Dermis blood vessel endothelial cell (primary cell): ENCODE measurements at places on chromosomes 1 and 21. TPM values are rescaled to one million over a fixed set of nuclear protein-coding genes. Genes with fewer than 3 reads are reported as not detected.

The THEMIS2 gene
- 21.8 and 27.9 TPM in 2 replicates for total RNA-seq

The TEKT2 gene
- total RNA-seq: 0.14 and 0.68 TPM in 2 replicates

The PIP5K1A gene
- total RNA-seq: 44.4 and 57.6 TPM in 2 replicates

The TBX15 gene
- total RNA-seq: not detected in 2 replicates

The SPRR3 gene
- total RNA-seq: not detected in 2 replicates

The PRAMEF8 gene
- total RNA-seq: not detected in 2 replicates

The PPIAL4G gene
- not detected in 2 replicates for total RNA-seq

The LCE1E gene
- total RNA-seq: not detected in 2 replicates

The RBM15 gene
- total RNA-seq: 43.1 and 43.3 TPM in 2 replicates

The TAF1A gene
- 5.3 and 6.5 TPM in 2 replicates for total RNA-seq

The COL9A2 gene
- 0.60 and 1.2 TPM in 2 replicates for total RNA-seq

The USH2A gene
- total RNA-seq: not detected in 2 replicates

The LRRN2 gene
- total RNA-seq: 0.05 and 0.17 TPM in 2 replicates

The AMY1C gene
- not detected in 2 replicates for total RNA-seq

The TNNI3K gene
- not detected in 2 replicates for total RNA-seq

The CELA2B gene
- not detected in 2 replicates for total RNA-seq

The OBSCN gene
- total RNA-seq: 4.4 and 9.5 TPM in 2 replicates

The OR2T29 gene
- total RNA-seq: not detected in 2 replicates

The ABCG1 gene
- 81.6 and 111 TPM in 2 replicates for total RNA-seq

The PDZK1 gene
- 0.33 and 0.34 TPM in 2 replicates for total RNA-seq

The KIRREL1 gene
- total RNA-seq: 28.2 and 35.4 TPM in 2 replicates

The RPTN gene
- not detected in 2 replicates for total RNA-seq

The RIMS3 gene
- 0.28 and 0.34 TPM in 2 replicates for total RNA-seq

The ANXA9 gene
- total RNA-seq: not detected in 2 replicates

The PSRC1 gene
- 1.0 and 8.4 TPM in 2 replicates for total RNA-seq

The GJA5 gene
- total RNA-seq: under 0.01 and 0.33 TPM in 2 replicates

The STUM gene
- total RNA-seq: 0.19 and 0.34 TPM in 2 replicates

The DCST1 gene
- total RNA-seq: not detected in 2 replicates

The CBR3 gene
- 5.8 and 6.8 TPM in 2 replicates for total RNA-seq

The SEC22B gene
- 22.1 and 22.4 TPM in 2 replicates for total RNA-seq

The KIF21B gene
- total RNA-seq: 2.2 and 4.4 TPM in 2 replicates

The CCDC185 gene
- total RNA-seq: 0.17 TPM in 1 of 2 replicates, not detected in the other

The HUNK gene
- under 0.01 and 0.05 TPM in 2 replicates for total RNA-seq

The FCRL6 gene
- total RNA-seq: not detected in 2 replicates

The CHRM3 gene
- total RNA-seq: 1.4 and 2.6 TPM in 2 replicates

The ZYG11A gene
- 0.17 and 1.2 TPM in 2 replicates for total RNA-seq

The BRDT gene
- total RNA-seq: not detected in 2 replicates

The HSPA6 gene
- total RNA-seq: 0.17 and 0.42 TPM in 2 replicates

The KPRP gene
- not detected in 2 replicates for total RNA-seq

The FCGR3B gene
- total RNA-seq: not detected in 2 replicates

The ERRFI1 gene
- 32.4 and 50.5 TPM in 2 replicates for total RNA-seq

The TGFB2 gene
- total RNA-seq: 36.2 and 38.6 TPM in 2 replicates

The RIPPLY3 gene
- under 0.01 TPM in 1 of 2 replicates, not detected in the other for total RNA-seq

The YRDC gene
- 21.0 and 26.0 TPM in 2 replicates for total RNA-seq

The TSSK3 gene
- total RNA-seq: 0.14 TPM in 1 of 2 replicates, not detected in the other

The FCAMR gene
- not detected in 2 replicates for total RNA-seq

The NTNG1 gene
- total RNA-seq: under 0.01 and 0.05 TPM in 2 replicates

The S100B gene
- total RNA-seq: not detected in 2 replicates

The WDR64 gene
- 0.17 TPM in 1 of 2 replicates, not detected in the other for total RNA-seq

The RPE65 gene
- total RNA-seq: not detected in 2 replicates

The WNT4 gene
- under 0.01 and 0.14 TPM in 2 replicates for total RNA-seq

The S100A10 gene
- total RNA-seq: 148 and 239 TPM in 2 replicates

The PTPN22 gene
- total RNA-seq: not detected in 2 replicates

The TINAGL1 gene
- total RNA-seq: 418 and 719 TPM in 2 replicates

The GJA9 gene
- total RNA-seq: not detected in 2 replicates

The MAGI3 gene
- total RNA-seq: 13.4 and 15.6 TPM in 2 replicates

The NHLH2 gene
- not detected in 2 replicates for total RNA-seq

The MTARC2 gene
- total RNA-seq: 11.0 and 23.5 TPM in 2 replicates

The CCDC27 gene
- total RNA-seq: not detected in 2 replicates
